ENCODE measurements at places on chromosomes 12 and 14.
A peak's percentile ranks its signal among the peaks of the same experiment; 100 is the strongest.

DNA sequence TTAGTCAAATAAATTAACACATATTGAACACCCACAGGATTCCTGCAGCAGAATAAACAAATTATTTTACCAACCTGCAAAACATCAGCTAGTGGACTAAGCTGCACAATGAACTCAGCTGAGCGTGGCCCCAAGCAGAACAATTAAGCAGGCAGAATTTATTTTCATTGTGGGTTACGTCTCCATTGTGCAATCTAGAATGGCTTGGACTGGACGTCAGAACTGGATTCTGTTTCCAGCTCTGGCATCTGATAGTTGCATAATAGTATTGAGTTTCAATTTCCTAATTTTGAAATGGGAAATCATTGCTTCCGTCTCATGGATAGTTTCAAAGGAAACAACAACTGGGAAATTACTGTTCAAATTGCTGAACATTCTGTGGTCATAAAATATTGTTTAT is 35.5 kb upstream of the RERG start:
- DNase-seq, result no peak

DNA sequence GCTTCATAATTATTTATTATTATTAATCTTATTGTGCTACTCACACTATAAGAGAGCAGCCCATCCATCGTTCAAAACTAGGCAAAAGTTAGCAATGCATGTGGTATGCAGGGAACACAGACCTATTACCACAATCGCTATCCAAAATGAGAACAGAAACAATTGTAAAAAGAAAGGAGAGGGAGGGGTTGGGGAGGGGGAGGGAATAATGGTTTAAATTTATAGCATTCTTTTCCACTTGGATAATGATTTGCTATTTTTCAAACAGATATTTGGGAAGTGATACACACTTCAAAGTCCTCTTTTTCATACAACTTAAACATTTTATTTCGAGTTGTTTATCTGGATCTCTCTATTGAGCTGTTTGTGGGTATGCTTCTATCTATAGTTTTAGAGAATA is 248.6 kb upstream of the SOX5 start:
- no peak for DNase-seq

DNA sequence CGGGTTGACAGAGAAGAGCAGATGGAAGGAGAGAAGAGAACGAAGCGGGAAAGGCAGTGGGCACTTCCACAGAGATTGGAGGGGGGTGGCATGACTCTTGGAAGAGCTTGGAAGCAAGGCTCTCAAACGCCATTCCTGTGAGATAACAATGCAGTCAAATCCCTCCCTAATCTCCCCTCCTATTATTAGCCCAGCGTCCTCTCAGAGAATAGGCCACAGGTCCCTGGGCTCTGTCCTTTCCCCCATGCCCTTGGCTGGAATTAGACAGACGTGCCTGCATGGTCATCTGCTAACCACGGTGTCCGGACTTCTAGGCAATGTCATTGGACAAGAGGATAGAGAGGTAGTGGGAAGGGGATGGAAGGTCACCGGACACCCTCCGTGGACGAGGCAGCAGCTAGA is 8.0 kb upstream of the MYH7 start:
- DNase-seq, result peak; percentile 46

DNA sequence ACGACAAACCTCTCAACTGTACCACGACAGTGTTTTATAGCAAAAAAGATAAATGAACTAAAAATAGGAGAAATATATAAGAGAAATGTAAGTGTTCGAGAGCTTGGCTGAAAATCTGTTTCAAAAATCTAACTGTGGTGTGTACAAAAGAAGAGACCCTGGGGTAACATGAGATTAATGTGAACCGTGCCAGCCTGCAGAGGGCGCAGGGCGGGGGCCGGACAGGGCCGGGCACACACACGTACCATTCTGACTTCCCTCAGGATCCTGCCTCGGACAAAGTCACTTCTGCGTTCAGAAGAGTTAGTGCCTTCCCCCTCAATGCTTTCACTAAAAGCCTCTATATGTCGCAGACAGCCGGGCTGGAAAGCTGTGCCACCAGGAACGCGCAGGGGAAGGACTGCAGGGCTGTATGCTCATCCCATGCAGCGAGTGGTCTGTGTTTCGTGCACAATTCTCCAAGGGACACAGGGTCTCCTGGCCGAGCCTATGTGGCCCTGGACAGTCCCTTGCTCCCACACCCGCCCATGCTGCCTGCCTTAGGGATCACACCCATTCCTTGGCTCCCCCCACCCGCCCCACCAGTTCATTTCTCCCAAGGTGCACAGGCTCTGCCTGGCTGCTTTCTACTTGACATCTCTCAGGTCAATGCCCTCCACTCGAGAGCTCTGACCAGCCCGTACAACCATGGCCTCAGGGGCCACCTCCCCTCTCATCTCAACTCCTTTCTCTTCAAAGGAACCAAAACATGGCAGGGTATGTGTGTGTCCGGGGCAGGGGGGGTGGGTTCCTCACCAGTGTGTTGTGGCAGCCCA is 8.5 kb downstream of the CDCA4 start:
- DNase-seq, result no peak
